ENCODE measurements at places on chromosomes 7 and 10.

- DNase-seq: no peak
Observed at GRCh38 chr7:4015371-4015770, 666.7 kb upstream of the FOXK1 start.

DNA sequence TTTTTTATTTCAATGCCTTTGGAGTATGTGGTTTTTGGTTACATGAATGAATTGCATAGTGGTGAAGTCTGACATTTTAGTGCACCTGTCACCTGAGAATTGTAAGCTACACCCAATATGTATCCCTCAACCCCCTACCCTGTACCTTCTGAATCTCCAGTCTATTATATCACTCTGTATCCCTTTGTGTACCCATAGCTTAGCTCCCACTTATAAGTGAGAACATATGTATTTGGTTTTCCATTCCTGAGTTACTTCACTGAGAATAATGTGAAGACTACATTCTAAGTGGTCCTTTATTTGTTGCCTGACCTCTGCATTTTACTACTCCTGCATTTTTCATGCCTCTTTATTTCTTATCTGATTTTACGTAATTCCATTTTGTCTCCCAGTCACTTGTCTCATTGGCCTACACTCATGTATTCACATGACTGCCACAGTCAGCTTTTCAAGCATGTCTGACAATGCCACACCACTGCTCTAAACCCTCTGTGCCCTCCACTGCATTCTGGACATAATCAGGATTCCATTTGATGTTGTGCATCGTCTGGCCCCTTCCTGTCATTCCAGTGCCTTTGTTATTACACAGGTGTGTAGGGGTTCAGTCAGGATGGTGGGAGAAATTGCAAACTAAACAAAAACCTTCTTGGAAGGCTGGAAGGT is 1325.5 kb downstream of the XPNPEP1 start:
- DNase-seq: no peak

GRCh38 chr7:45173596-45174327 is 16.2 kb downstream of the RAMP3 start:
- DNase-seq: no peak

- no peak for DNase-seq
Observed at GRCh38 chr10:78588194-78588811, 480.5 kb upstream of the ZMIZ1 start.

GRCh38 chr10:63766745-63767137 is 245.5 kb downstream of the REEP3 start:
- no peak for DNase-seq

Data from activated T-helper 1 cell treated with Interleukin-2 at 50 U/mL for 16 hours (primary cell).